ENCODE measurements at places on chromosomes 2 and 18.

DNA sequence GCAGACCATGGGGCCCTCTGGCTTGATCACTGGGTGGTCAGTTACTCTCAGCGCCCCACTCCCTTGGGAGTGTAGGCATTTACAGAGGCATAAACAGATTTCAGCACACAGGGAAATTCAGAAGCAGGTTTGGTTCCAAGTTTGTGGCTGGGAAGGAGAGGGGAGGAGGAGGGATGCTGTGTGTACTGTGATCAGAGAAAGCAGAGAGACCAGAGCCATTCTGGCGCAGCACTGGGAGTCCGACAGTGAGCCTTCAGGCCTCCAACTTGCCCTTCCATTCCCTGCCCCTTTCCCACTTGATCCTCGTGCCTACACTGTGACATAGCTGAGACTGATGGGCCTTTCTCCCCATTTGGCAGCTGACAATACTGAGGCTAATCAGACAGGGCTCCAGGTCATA, 47.8 kb upstream of the LOXHD1 start:
- no peak for DNase-seq

- DNase-seq = peak; percentile 5
These were observed 482.5 kb downstream of the BCL11A start for GRCh38 chr2:60070736-60071489.

DNA sequence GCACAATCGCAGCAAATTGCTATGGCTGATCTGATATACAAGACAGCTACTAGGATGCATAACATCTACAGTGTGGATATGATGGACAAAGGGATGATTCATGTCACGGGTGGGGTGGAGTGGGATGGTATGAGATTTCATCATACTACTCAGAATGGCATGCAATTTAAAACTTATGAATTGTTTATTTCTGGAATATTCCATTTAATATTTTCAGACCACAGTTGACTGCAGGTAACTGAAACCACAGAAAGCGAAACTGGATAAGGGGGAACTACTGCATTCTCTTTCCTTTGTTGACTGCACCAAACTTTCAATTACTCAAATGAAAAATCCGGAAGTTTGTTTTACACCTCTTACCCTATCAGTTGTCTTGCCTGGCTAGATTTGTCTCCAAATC, 94.4 kb upstream of the NEUROD1 start:
- no peak for DNase-seq

- no peak for DNase-seq
These were observed 316.9 kb upstream of the THSD7B start for GRCh38 chr2:136448432-136448831.

GRCh38 chr2:210445116-210445707, 31.3 kb downstream of the LANCL1 start:
- DNase-seq = no peak

GRCh38 chr2:141381946-141382345, 748.9 kb downstream of the LRP1B start:
- DNase-seq = no peak

DNA sequence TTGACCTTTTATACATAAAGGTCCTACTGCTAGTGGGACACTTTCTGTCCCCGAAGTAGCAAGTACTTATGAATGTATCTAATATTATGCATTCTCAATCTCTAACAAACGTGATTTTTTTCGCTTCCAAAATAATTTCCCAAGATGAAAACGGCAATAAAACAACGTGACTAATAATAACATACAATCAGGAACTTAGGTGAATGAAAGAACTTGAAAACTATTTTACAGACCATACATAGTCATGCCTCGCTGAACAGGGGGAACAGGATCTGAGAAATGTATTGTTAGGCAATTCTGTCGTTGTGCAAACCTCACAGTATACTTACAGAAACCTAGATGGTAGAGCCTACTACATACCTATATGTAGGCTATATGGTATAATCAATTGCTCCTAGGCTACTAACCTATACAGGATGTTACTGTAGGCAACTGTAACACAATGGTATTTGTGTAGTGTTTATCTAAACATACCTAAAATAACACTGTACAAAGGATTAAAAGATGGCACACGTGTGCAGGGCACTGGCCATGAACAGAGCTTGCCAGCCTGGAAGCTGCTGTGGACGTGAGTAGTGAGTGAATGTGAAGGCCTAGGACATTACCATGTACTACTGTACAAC, 2.5 kb downstream of the RTN4 start:
- peak; percentile 48 for DNase-seq

DNA sequence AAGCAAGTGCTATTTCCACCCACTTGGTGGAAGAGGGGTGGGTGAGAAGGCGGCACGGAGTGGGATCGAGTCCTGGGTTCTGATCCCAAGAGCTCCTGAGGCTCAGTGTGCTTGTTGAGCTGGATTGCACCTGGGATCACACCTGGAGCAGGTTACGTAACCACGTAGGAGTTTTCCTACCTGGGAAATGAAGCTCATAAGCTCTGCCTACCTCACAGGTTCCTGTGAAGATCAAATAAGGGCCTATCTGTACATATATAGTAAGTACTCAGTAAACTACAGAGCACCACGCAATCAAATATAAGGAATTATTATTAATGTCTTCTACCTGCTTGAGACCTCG, 11.0 kb downstream of the NPC1 start:
- DNase-seq = no peak

DNA sequence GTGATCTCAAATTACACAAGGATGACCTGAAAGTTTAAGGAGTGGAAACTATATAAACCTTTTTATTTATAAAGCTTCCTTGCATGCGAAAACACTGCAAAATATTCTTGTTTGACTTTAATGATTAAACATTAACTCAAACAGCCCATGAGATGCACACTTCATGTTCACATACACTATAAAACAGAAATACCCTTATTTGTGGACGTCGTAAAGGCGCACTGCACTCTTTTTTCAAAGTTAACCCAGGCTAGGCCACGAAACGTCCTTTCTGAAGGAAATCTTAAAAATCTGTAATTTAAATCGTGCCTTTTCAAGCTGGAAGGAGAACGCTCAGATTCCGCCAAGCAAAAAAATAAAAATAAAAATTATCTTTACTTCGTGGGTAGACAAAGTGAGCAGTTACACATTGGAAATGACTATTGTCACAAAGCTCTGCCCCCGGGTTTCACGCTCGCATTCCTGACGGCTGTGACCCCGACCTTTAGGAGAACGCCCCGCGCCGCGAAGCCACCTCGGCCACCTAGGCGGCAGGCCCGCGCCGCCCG, 728 bp downstream of the FAM168B start:
- no peak for DNase-seq

GRCh38 chr18:76328140-76328539, 166.9 kb downstream of the ZNF516 start:
- DNase-seq = no peak

DNA sequence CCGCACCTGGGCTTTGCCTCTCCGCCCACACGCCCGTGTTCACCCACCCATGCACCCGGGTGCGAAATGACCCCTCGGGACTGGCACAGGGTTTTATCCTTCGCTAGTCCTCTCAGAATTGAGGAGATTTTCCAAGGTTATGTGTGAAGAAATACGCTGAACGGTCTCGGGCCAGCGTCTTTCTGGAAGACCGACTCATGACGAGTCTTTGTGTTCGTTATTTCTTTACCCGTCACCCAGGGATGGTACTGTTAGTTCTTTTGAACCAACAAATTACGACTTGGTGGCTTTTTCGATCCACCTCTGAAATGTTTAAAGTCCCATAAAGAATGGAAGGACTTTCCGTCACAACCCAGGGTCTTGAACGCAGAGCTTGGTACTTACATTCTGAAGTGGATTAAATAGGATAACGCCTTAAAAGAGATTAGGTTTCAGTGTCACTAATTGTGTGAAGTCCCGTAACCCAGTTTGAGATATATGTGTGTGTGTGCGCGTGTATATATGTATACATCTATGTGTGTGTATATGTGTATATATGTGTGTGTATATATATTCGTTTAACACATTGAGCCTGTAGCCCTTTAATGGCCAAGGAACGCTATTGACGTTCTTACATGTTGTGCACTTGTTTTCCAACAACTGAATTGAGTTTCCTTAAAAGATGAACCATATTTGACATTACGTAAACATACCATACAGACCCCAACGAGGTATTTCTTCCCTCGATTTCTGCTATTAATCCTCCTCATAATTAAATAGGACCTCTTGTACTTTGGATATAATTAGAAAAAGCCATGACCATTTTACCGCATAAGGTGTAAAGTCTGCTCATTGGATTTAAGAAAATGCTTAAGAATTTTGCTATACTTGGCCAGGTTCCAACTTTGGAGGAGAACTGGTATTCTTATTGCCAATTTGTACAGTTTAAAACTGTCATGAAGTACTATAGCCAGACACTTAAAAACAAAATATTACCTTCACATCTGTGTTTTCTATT, 889 bp downstream of the ZC3H15 start:
- peak; percentile 23 for DNase-seq

GRCh38 chr18:73976433-73976832, 171.2 kb downstream of the FBXO15 start:
- DNase-seq = no peak

DNA sequence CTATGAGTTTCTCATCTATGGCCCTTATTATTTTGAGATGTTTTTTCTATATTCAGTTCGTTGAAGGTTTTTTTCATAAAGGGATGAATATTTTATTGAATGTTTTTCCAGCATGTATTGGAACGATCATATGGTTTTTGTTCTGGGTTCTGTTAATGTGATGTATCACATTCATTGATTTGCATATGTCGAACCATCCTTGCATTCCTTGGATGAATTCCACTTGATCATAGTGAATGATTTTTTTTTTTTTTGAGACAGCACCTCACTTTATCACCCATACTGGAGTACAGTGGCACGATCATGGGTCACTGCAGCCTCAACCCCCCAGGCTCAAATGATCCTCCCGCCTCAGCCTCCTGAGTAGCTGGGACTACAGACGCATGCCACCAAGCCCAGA, 5.5 kb upstream of the NEMP2 start:
- no peak for DNase-seq

DNA sequence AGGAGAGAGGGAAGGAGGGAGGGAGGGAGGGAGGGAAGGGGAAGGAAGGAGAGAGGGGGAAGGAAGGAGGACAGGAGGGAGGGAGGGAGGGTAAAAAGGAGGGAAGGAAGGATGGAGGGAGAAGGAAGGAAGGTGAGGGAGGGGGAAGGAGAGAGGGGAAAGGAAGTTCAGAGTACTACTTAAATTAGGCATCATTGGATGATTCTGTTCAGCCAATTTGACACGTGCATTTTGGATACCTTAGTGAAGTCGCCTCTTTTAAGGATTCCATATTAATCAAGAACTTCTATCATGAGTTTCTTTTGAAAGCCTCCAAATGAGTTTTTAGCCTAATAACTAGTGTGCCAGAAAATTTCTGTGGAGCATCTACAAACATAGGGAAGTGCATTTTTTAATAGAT, 62.9 kb downstream of the FEZ2 start:
- no peak for DNase-seq

DNA sequence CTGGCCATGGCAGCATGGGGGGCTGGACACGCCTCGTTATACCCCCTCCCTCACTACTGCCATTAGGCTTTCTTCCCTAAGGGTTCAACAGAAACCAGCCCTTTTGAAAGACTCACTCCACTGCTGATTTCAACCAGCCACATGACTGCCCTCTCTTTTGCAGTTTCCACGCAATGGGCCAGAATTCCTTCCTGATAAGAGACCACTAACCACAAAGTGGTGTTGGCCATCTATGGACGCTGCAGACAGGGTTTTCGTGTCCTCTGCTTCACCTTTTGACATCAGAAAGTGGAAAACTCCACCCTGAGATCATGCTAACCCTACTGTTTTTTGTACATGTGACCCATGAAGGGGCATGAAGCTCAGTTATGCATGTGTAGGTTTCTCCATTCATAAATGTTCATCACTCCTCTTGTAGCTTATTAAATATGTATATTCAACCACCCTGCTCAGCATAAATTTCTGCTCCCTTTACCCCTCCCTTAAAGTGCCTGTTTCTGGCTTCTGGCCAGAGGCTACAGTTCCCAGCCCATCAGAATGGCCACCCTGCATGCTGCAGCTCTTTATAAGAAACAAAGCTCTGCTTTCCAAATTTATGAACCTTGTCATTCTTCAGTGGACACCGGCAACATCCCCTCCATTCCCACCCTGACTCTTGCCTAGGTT, 106.6 kb upstream of the MSH6 start:
- no peak for DNase-seq

- DNase-seq = peak; percentile 88
These were observed 487.6 kb downstream of the THSD7B start for GRCh38 chr2:137252934-137253333.

GRCh38 chr2:47088371-47089082, 66.6 kb downstream of the STPG4 start:
- DNase-seq = no peak

DNA sequence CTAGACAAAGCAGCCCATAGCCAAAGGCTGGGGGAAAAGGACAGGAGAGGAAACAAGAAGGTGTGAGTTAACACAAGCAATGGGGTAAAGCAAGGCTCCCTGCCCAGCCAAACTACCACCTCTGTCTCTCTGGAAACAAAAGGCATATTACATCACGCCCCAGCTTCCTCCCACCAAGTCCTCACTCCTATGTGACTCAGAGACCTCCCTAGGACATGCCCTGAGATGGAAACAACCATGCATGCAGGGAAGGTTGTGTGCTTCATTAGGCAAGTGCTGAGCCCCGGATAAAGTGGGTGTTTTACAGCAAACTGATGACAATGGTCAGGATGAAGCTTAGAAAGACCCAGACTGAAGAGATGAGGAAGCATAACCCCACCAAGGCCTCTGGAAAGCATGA, 9.0 kb upstream of the ATRAID start:
- DNase-seq = no peak

DNA sequence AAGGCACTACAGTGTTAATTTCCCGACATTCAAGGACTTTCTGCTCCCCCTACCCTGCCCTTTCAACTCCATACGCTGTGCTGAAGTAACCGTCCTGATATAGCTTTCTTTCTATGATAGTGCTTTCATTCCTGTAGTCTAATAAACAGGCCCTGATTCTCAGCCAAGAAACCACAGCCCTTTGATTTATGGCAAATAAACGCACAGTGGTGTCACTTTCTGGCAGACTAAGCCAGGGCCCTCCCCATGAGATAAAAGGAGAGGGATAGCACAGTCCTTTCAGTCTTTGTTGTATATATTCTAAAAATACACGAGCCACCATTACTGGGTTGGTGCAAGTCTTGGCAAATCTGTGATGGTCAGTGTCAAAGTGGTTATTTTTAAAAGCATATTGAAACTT, 291.2 kb downstream of the ALPK2 start:
- no peak for DNase-seq

- DNase-seq = no peak
These were observed 684.6 kb upstream of the ID2 start for GRCh38 chr2:7997279-7997678.

DNA sequence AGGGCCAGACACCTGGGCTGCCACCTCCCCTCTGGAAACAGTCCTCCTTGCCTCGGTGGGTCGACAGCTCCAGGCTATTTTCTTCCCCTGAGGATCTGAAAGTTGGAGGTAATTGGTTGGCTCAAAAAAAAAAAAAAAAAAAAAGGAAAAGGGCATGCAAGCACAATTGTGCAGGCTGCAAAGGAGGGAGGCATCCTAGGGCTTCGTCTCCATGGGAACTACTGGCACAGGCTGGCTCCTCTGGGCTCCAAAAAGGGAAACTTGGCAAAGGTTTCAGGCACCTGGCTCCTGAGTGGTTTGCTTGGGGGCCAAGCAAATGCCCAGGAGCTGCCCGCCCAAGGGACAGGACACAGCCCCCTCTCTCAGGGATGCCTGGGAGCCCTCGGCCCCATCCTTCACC, 1.1 kb upstream of the KCNIP3 start:
- DNase-seq = no peak

GRCh38 chr2:206341396-206341795, 66.9 kb downstream of the ZDBF2 start:
- no peak for DNase-seq

Measured in foreskin keratinocyte (primary cell).